ENCODE measurements at places on chromosomes 2 and 18.

DNA sequence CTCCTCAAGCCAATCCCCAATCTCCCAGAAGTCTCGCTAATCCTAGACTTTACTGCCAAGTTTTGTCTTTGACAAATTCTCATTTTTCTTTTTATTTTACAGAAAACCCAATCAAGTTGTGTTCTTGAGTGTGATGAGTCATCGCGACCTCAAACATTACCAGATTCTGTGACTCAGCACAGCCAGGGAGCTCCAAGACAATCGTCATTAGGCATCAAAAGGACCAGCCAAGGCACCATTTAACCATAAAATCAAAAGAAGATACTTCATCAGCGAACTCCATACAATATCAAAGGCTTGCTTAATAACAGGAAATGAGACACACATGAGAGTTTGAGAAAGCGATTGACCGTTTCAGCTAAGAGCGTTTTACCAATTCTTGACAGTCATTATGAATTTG lies 146.2 kb upstream of the AGAP1 start:
- DNase-seq = no peak

- no peak for DNase-seq
These were observed 88.0 kb downstream of the ITGB1BP1 start for GRCh38 chr2:9335322-9335832.

GRCh38 chr2:7014174-7014640 lies 97.0 kb downstream of the RNF144A start:
- peak; percentile 14 for DNase-seq

- no peak for DNase-seq
These were observed 38.5 kb upstream of the LAPTM4A start for GRCh38 chr2:20089715-20090464.

DNA sequence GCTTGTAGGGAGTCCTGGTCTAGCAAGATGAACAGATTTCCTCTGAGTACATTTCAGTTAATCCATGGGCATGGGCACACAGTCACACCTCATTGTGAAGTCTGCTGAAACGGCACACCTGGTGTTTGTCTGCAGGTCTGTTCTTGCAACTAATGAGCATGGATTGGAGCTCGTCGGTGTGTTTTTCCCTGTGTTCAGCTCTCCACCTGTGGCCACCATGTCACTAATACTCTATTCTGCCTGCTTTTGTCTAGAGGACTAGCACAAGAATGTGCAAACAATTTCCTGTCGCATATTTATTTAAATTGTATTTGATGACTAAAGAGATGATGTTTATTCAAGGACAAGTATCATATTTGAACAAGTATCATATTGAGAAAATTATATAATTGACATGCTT lies 24.5 kb upstream of the PPP4R1 start:
- DNase-seq = no peak

DNA sequence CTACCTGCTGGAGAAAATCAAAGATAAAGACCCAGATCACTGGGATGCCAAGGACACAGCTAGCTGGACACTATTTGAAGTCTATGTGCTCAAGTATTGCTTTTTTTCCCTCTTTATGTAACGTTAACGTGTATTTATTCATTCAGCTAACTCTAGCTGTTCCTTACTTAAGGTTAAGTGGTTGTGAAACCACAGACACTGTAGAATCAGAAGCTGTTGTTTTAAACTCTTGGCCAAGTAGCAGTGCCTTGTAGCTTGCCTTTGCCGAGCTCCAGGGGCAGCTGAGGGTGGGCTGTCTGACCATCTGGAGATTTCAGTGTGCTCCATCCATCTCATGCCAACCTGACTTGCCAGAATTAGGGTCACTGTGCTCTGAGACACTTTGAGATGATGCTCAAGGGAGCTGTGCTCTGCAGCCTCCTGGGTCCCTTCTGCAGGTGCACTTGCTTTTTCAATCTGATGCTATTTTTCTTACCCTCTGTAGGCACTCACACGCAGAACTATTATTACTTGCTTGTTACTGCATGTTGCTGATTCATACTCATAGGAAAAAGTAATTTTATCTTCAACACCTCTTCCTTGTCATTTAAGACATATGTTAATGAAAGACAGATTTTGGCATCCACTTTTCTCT lies 116.2 kb downstream of the METTL8 start:
- peak; percentile 20 for DNase-seq

DNA sequence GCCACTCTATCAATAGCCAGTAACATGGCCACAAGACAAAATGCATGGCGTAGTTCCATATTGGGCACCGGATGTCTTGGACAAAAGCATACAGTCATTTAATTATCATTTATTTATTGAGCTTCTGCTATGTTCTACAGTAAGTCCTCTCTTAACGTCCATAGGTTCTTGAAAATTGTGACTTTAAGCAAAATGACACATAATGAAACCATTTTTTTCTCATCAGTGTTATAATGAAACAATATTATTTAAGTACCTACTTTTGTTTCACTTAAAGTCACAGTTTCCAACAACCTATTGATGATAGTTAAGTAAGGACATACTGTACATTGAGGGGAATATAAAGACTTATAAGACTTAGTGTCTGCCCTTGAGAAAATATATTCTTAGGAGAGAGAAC lies 84.9 kb downstream of the XRCC5 start:
- no peak for DNase-seq

- no peak for DNase-seq
These were observed 86.2 kb downstream of the LYPD1 start for GRCh38 chr2:132583666-132584360.

GRCh38 chr2:96962567-96963203 lies 23.7 kb downstream of the FAM178B start:
- peak; percentile 63 for DNase-seq

DNA sequence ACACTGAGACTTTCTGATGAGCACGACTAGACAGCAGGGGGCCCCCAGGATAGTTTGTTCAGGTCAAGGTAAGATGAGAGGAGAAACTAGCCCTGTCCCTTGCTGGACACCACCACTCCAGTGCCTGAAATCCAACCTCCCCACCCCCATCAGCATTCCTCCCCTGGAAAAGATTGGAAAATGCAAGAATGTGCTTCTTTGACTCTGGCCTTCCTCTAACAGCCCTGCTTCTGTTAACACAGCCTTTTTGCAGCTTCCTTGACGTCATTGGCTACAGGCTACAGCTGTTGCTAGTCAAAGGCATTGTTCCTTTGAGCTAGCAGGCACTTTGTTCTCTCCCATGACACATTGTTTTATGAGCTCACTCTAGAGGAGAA lies 20.1 kb upstream of the LTBP1 start:
- DNase-seq = no peak

DNA sequence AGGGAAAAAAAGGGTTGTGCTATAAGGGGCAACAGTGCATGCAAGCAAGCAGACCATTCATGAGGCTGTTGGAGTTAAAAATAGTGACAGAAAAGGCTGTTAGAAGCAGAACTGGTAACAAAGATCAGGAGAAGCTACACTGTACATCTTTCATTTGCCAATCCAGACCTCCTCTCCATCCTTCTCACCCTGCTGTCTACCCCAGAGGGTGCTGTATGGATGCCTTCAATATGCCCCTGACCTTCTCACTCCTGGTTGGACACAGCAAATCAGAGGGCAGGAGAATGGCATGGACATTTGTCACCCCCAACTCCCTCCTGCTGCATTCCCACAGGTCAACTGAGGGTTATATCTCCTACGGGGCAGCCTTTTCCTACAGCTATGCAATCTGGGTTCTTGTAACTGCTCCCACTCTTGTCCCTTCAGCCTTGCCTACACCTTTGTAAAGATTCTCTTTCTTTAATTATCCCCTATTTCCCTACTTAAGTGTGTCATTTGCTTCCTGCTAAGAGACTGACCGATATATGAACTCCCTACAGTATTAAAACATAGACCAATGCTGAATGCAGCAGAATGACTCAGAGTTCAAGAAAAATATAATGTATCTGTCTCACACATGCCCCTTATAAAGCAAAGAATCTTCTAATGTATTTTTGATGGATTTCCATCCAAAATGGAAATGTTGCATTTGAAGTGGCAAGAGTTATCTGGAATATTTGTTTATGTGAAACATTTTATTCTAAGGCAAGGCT lies 169.2 kb upstream of the NCKAP5 start:
- no peak for DNase-seq

- no peak for DNase-seq
These were observed 7.7 kb upstream of the ECEL1 start for GRCh38 chr2:232495292-232495691.

DNA sequence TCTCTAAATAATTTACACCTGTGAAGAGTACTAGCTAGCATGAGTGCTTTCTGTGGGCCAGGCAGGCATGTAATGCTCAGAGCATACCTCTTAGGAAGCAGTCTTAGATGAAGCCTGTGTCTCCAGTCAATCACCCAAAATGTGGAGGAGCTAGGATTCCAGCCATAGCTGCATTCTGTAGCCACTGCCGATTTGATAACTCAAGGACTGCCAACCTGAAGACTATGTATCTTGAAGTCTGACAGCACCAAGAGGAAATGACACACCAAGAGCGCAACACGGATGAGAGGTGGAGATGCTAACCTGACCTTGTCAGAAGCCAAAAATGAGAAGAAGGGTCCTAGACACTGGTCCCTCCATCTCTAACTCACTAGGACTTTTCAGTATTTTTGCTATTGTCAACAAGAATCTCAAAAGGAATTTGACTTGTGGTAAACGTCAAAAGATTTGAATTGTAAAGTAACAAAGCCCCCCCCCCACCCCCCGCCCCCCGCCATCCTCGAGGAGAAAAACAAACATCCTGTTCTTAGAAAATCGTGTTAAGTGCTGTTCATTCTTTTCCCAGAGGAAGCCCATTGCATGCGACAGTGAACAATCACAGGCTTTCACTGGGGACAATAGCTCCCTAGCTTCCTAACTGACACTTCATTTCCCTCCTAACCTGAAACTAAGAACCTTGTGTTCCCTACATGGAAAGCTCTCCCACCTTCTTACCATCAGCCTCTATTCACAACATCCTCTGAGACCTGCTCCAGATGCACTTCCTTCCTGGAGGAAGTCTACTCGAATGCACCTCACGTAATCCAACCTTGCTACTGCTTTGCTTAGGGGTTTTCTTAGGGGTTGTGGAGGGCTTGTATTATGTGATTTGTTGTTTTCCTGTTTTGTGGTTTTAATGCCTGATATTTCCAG lies 14.7 kb downstream of the CDC42EP3 start:
- no peak for DNase-seq

GRCh38 chr18:70037431-70038061 lies 89.9 kb upstream of the CD226 start:
- DNase-seq = no peak
